Esophagus squamous epithelium (tissue), 5 donors: ENCODE measurements at places on chromosomes 6 and 20.

GRCh38 chr6:79410806-79411205, 126.4 kb downstream of the LCA5 start:
- no peaks in the 10 kb centered on the region for H3K36me3 ChIP-seq
- H3K27ac ChIP-seq, result no peak overlapping the region
- no peaks in the 10 kb centered on the region for H3K27me3 ChIP-seq
- H3K4me1 ChIP-seq, result peaks cover 7% of the 10 kb centered on the region
- no peak for DNase-seq

GRCh38 chr6:107815846-107816245, 8.3 kb downstream of the SCML4 start:
- H3K27ac ChIP-seq, result no peak overlapping the region
- DNase-seq, result no peak
- no peaks in the 10 kb centered on the region for H3K36me3 ChIP-seq
- peaks cover 24% of the 10 kb centered on the region for H3K4me1 ChIP-seq
- no peaks in the 10 kb centered on the region for H3K27me3 ChIP-seq

DNA sequence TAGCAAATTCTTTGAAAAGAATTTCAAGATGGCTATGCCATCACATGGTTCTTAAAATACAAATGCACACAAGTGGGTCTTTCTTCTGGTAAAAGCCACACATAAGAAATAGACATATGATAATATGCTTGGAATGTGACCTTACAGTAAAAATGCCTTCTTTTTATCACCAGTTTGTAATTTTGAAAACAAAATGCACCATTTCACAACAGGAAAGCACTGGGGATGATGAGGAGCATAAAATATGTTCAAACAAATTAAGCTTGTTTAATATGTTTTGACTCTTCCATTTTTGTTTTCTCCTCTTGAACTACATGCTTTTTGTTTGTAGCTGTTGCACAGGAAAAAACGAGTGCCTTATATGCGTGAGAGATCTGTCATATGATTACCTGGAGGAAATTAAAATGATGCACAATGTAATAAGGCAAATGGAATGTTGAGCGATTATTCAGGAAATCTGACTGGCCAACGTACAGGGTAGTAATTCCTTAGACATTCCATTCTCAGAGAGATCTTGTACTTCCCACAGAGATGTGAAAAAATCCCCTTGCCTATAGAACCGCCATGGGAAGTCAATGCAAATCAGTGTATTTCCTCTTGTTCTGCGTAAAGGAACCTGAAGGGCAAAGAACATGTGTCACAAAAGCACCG, 911.6 kb downstream of the TFAP2A start:
- no peaks in the 10 kb centered on the region for H3K36me3 ChIP-seq
- H3K4me3 ChIP-seq, result no peak overlapping the region
- no peak for DNase-seq
- no peak overlapping the region for H3K27ac ChIP-seq
- no peaks in the 10 kb centered on the region for H3K27me3 ChIP-seq
- no peaks in the 10 kb centered on the region for H3K4me1 ChIP-seq

GRCh38 chr6:158870649-158870957, 51.4 kb upstream of the EZR start:
- no peak overlapping the region for H3K4me3 ChIP-seq
- DNase-seq, result no peak
- H3K36me3 ChIP-seq, result no peaks in the 10 kb centered on the region
- H3K27ac ChIP-seq, result peak overlapping the region; percentile 92

- H3K4me1 ChIP-seq, result no peaks in the 10 kb centered on the region
- no peaks in the 10 kb centered on the region for H3K36me3 ChIP-seq
- no peaks in the 10 kb centered on the region for H3K27me3 ChIP-seq
- DNase-seq, result no peak
- H3K27ac ChIP-seq, result no peak overlapping the region
Measured at GRCh38 chr6:149045404-149045803, 272.1 kb upstream of the TAB2 start.

- H3K36me3 ChIP-seq, result peaks cover 15% of the 10 kb centered on the region
- DNase-seq, result no peak
- no peaks in the 10 kb centered on the region for H3K27me3 ChIP-seq
- no peak overlapping the region for H3K27ac ChIP-seq
Measured at GRCh38 chr6:151437401-151437800, 14.5 kb downstream of the RMND1 start.
